ENCODE measurements at places on chromosomes 3 and 15.
A peak's percentile ranks its signal among the peaks of the same experiment; 100 is the strongest.

DNA sequence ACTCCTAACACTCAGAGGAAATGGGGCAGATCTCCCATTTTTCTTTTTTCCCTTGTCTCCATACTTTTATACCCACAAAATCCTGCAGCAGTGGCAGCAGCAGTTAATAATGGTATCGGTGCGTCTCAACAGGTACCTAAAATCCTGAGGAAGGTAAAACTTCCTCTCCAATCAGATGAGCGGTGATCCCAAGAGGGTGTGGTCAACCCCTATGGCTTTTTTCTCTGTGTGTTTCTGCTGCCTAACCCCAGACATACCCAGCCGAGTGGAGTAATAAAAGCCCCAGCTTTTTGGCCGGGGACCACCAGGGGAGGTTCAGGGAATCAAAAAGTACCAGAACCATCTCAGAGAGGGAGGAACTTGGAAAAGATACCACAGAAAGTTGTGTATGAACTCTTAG lies 9.1 kb downstream of the GK5 start:
- no peak for DNase-seq

DNA sequence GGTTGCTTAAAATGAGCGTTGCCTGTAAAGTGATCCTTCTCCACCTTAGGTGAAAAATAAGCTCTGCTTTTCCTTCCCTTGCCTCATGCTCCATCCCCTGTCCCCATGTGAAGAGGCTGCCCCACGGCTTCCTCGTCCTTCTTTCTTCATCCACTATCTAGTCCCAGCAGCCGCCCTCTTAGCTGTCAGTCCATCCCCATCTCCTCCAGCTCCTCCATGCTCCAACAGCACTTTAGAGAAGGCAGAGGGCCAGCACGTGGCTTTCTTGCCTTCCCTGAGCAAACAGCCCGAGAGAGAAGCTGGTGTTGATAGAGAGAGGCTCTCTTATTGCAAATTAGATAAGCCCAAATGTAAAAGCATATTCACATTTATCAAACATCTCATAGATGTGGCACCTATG lies 9.0 kb upstream of the TMEM41A start:
- no peak for DNase-seq

DNA sequence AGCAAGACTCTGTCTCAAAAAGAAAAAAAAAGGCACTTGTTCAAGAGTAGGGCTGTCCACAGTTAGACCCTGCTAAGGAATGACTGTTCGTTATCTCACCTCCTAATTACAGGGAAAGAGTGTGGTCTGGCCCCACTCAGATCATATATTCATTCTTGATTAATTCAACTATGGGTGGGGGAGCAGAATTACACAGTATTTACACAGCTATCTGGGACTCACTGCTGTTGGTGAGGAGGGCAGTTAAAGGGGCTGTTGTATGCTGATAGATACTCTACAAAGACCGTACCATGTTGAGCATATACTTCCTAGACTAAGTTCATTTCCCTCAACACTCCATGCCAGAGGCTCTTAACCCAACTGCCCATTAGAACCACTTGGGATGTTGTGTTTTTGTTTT lies 3.8 kb upstream of the ZNF620 start:
- DNase-seq: no peak

GRCh38 chr15:42404461-42405235 lies 45.3 kb downstream of the CAPN3 start:
- peak; percentile 99 for DNase-seq

DNA sequence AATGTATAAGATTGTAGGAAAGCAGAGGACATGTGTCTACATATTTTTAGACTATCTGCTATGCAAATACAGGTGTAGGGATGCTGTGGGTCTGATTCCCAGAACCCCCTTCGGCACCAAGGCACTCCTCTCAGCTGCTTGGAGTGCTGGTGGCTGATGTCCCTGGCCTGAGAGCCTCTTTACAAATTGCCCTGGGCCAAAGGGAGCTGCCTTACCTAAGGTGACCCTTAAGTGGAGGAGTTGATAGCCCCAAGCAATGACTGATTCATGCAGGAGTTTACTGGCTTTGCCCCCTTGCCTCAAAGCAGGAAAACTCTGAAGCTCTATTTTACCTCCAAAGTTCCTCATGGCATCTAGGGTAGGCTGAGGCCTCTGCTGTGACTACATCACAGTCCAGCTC lies 83.0 kb downstream of the ZNF385D start:
- DNase-seq: no peak

DNA sequence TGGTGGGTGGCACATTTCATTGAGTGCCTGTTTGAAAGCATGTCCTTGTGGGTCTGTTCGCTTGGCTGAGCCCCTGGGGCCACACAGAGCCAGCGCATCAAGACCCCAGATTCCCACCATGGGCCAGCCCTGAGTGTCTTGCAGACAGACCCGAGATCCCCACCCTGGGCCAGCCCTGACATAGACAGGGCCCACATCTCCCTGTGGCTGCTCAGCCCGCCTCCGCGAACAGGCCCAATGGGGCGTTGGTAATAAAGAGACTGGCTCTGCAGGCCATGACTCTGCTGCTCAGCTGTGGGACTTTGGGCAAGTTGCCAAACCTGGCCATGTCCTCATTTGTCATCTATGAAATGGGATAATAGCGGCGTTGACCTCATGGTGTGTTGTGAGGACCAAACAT lies 22.6 kb downstream of the FAH start:
- no peak for DNase-seq

GRCh38 chr3:32502946-32503286 lies 264 bp upstream of the CMTM6 start:
- no peak for DNase-seq

DNA sequence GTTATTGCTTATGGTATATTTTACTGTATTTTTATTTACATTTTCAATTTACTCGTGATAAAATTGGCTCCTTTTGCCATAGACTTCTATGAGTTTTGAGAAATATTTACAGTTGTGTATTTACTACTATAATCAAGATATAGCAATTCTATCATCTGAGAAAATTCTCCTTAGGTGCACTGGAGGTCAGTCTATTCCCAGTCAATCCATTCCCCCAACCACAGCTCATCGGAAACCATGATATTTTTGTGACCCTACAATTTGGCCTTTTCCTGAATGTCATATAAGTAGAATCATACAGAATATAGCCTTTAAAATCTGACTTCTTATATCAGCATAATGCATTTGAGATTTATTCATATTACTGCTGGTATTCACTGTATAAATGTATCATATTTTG lies 114.7 kb upstream of the LRTM1 start:
- no peak for DNase-seq

GRCh38 chr3:160999274-160999673 lies 105.9 kb downstream of the B3GALNT1 start:
- no peak for DNase-seq

DNA sequence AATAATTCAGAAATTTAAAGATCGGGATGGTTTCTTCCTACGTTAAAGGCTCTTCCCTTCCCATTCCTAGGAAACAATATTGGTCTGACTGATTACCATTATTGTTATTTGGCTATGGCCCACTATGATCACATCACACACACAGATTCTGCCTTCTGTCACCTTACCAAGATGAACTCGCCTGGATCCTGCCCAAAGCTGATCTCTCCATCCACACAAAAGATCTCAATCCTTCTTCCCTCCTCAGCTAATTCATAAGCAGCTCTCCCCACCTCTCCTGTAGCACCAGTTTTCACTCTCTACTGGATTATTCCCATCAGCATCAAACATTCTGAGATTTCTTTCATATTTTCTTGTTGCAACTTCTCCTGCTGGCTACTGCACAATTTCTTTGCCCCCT lies 25.0 kb downstream of the PLCL2 start:
- no peak for DNase-seq

- peak; percentile 24 for DNase-seq
Measured at GRCh38 chr3:191240486-191240885, 41.4 kb downstream of the OSTN start.

DNA sequence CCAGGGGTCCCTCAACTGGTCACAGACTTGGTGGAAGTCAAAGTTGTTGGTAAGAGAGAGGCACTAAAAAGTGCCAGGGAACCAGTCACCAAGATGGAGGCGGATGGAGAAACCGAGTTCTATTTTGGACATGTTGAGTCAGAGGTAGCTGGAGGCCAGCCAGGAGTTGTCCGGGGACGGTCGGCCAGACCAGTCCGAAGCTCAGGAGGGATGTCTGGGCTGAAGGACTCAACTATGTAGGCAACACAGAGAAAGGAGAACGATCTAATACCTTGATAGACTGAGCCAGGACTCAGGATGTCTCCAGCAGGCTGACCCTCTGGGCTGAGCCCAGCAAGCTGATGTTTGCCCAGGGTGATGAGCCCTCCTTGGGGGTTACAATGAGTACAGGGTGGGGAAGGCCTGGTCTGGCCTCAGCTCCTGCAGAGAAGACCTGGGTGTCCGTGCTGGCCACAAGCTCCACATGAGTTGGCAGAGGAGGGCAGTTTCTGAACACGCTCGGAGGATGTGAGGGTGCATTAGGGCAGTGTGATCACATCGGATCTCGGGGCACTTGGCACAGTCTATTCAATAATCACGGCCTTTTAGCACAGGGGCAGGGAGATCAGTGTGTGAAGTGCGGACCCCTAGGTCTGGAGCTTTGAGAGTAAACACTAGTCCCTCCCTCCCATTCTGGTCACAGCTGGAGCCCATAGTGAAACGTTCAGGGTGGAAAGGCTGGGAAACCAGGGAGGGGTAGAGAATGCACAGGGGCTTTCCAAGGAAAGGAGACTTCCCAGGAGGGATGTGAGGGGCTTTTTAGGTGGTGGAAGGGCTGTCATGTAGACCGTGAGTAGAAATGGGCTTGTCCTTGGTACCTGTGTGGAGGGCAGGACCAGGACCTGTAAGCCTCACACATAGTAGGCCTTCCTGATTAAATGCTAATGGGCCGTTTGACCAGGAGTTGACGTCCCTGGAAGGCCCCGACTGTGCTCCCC lies 111.9 kb downstream of the ETFA start:
- DNase-seq: no peak

DNA sequence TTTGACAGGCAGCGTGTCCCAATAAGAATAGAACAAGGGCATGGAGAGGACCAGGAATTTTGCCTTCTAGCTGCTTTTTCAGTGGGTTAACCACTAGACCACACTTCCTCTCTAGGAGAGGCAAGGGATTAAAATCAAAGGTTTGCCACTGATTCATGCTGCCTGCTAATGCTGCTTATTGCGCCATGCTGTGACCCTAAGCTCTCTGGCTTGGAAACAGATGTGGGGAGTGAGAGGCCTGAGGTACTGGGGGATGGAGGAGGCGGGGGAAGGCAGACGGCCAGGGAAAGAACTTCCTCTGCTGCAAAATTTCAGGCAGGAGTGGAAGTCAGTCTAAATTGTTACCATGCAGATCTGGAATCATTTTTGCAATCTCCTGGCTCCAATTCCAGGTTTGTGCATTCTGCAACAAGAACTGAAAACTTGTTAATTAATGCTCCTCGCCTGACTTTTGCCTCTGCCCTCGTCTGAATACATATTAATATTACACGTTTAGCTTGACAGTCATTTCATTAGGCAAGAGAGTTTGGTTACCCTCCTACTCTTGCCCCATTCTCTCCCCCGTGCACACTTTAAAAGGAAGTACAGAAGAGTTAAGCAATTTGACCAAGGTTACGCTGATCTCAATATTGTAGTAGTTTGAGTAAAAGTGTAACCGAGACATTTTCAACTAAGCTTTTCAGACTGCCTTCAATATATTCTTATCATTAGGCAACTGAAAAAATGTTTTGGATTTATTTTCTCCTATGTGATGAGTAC lies 121.7 kb upstream of the SPRED1 start:
- peak; percentile 77 for DNase-seq

DNA sequence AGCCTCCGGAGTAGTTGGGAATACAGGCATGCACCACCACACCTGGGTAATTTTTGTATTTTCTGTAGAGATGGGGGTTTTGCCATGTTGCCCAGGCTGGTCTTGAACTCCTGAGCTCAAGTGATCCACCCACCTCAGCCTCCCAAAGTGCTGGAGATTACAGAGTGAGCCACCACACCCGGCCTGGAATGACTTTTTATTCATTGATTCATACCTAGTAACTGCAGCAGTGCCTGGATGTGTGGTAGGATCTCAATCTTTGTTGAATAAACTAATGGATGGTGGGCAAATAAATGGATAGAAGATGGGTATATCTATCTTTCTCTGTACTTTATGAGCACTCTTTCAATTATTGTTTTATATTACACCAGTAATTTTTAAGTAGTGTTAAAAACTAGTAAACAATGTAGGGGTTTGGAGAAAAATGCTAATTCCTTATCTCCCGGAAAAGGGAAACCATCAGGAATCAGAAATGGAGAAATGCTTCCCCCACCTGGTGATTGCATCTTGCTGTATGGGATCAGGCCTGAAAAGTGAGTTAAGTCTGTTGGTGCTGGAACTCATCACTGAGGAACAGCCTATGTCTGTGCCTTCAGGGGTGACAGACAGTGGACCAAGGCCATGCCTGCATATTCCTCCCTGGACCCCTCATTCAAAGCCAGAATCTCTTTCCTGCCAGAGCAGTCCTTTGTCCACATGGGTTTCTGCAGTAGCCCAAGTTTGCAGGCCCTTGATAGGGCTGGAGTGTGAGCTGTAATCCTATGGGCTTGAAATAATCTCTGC lies 161.0 kb upstream of the CTDSPL start:
- DNase-seq: no peak

GRCh38 chr3:137103739-137104138 lies 146.0 kb downstream of the IL20RB start:
- DNase-seq: no peak

DNA sequence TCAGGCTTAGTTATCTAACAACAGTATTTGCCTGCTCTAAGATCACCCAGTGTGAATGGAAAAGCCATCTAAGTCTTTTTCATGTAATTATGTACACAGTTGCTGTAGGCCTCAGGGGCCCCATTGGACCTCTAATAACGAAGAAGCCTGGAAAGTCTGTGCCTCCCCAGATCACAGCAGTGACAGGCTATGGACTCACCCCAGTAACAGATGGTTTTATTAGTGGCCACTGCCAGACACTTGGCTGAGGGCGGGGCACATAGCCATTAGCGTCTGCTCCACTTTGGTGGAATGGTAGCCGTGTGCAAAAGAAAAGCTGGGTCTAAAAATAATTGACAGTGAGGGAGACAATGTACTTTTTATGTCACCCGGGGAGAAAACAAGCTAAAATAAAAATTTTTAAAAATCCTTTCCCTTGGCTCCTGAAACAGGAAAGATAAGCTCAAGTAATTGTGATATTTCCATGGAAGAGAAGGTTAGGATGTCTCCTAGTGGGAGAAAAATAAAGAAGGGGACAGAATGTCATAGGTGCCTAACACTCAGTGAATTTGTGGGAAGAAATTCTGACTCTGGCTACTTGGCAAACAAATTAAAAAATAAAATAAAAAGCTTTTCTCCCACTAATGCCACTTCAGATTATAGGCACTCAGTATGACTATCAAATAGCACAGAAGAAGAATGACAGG lies 44.3 kb upstream of the ZNF385D start:
- DNase-seq: no peak

- DNase-seq: no peak
Measured at GRCh38 chr3:105785803-105786202, 83.0 kb downstream of the CBLB start.

DNA sequence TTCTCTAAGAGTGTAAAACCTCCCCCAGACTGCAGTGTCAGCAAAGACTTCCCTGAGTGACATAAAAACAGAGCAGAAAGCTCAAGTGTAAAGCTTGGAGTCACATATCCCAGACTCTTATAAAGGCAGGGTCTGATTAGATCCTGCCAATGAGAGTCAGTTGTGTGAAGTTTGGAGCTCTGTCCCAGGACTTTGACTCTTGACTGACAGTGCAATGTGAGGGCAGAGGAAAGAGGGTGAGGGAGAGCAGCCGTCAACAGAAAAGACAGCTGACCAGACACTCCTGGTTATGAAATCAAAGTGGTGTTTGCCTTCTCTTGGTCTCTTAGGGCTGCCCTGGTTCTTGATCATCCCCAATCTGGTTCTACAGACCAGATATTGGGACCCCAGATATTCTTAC lies 393.2 kb downstream of the ERC2 start:
- DNase-seq: no peak
